Stimulated activated naive CD8-positive, alpha-beta T cell treated with anti-CD3 and anti-CD28 coated beads, Interleukin-15, amount 100 ng/mL, for 72 hours (primary cell): ENCODE measurements at places on chromosomes 1 and 21.
A peak's percentile ranks its signal among the peaks of the same experiment; 100 is the strongest.

GRCh38 chr1:16442941-16443340, 2.4 kb downstream of the NECAP2 start:
- DNase-seq: no peak

DNA sequence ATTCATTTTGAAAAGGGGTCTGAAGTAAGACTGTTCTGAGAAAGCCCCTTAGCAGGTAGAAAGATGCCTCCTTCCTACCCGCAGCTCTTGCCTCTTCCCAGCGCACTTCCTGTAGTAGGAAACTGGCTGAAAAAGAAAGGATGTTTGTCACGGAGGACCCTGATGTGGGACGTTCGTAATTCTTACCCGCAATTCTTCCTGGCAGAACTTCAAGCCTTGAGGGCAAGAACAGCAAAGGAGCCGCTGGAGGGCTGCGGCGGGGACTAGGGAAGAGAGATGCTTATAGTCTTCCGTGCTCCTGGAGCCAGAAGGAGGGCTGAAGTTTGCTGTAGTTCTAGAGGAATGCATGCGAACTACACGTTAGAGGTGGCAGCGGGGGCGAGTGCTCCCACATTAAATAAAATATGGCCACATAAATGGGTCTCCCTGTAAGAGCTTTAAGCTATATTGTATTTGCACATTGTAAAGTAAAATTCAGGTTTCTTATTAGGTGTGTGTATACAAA, 6.3 kb downstream of the C1orf53 start:
- no peak for DNase-seq

DNA sequence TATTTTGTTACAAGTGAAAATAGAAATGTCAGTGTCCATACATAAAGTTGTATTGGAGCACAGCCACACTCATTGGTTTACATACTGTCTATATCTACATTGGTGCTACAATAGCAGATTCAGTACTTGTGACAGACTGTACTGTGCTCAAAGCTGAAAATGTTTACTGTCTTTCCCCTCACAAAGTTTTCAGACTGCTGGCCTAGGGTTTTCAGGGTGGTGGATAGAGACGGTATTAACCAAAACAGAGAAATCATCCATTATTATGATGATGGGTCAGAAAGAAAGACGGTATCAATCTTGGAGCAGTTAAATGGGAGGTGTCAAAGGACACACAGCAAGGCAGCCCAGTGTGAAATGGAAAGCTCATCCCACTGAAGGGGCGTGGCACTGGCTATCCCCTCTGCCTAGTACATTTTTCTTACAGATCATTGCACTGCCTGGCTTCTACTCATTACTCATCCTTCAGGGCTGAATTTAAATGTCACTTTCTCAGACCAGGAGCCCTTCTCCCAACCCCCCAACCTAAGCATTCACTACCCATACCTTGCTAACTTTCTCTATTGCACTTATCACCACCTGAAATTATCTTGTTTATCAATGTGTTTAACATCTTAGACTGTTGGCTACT, 10.2 kb downstream of the JAK1 start:
- DNase-seq: no peak

GRCh38 chr1:102002057-102002456, 5.3 kb upstream of the OLFM3 start:
- DNase-seq: no peak

DNA sequence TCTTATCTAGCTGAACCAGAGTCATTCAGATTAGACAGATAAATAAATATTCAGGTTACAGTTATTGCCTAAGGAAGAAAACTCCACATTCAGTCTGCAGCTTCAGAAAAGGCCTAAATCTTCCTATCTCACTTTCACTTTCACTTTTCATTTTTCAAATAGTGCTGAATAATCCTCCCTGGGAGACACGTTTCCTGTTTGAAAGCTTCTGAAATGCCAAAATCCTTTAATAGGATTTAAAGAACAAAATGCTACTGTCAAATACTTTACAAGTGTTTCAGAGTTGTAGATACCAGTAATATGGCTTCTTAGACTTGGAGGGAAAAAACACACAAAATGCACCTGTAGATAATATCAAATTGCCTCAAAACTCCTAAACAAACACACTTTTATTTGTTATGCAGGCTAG, 3.9 kb downstream of the PSMB2 start:
- DNase-seq: no peak

- no peak for DNase-seq
Measured at GRCh38 chr1:161710560-161710959, 3.5 kb downstream of the FCRLA start.

- DNase-seq: no peak
Measured at GRCh38 chr1:94528299-94528698, 13.3 kb downstream of the F3 start.

- no peak for DNase-seq
Measured at GRCh38 chr1:197384471-197384870, 116.4 kb downstream of the CRB1 start.

- no peak for DNase-seq
Measured at GRCh38 chr1:2628933-2629626, 3.7 kb downstream of the MMEL1 start.

DNA sequence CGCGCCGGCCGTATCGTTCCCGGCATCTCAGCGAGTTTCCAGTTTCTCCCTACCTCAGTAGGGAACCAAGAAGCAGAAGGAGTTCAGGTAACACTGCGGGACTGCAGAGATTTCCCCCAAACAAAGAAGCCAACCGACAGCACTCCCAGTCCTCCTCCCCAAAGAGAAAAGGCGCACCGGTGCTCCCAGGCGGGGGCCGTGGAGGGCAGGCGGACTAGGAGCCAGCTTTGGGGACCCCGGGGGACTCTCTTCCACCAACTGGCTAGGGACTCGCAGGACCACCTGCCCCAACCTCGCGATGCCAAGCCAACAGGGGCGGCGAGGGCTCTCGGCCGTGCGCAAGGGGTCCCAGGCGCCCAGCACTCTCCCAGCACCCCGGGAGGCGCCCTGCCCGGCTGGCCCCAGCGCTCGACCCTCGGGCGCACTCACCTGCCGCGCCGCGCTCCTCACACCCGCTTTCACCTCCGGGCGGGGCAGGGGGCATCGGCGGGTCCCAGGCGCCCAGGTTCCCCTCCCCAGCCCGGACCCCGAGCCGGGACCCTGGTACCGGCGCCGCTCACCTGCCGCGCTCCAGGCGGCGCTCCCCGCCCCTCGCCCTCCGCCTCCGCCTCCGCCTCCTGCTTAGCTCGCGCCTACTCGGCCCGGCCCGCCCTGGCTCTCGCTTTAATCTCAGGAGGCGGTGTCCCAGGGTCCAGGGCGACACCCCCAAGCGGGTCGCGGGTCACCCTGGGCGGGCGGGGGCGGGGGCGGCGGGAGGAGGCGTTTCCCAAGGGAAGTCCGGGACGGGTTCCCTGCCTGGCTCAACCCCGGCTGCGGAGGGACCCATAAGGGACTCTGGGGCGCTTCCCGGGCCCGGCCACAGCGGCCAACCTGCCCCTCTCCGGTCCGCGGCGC, at the start of gene TMPRSS2:
Gene TMPRSS2, minus strand, starts transcription at position 638 of the 894 bp plus-strand sequence. CDS start 10,025 bp downstream, outside the sequence.
- no peak for DNase-seq

DNA sequence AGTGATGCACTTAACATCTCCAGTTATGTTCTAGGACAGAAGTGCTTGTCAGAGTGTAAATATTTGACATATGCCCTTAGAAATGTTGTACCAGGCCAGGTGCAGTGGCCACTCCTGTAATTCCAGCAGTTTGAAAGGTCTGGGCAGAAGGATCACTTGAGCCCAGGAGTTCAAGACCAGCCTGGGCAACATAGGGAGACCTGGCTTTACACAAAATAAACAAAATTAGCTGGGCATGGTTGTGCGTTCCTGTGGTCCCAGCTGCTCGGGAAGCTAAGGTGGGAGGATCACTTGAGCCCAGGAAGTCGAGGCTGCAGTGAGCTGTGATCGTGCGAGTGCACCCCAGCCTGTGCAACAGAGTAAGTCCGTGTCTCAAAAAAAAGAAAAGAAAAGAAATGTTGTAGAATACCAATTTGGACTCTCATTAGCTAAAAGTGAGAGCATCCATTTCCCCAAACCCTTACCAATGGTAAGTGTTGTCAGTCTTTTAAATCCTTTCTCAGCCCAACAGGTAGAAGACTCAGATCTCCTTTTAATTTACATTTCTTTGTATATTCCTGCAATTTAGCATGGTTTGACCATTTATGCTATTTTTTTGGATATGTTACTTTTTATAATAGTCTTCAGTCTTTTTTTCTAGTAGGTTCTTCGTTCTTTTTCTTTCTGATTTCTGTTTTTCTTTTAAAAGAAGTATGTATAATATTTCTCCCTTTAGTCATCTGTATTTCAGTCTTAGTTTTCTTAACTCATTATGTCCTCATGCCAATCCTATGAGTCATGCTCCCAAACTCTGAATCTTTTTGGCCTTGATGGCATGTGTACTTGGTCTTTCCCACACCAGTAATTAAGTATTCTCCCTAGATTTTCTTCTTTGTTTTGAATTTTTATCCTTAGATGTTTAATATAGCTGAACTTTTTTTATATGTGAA, 74.4 kb downstream of the CAMTA1 start:
- no peak for DNase-seq

DNA sequence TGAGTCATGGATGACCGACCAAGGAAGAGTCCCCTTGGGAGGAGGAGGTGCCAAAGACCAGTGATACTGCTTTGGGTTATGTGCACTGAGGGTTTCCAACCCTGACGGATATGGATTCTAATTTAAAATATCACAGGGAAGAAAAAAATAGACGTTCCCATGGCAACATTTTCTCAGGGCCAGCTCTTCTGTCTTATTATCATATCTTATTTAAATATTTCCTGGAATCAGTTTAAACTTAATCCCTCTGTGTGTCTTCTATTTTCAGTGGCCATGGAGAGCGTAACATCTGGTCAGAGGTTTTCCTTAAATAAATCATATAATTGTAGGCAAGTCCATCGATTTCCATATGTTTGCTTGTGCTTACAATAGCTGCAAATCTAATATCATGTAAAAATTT, 205.4 kb upstream of the FMN2 start:
- DNase-seq: no peak

DNA sequence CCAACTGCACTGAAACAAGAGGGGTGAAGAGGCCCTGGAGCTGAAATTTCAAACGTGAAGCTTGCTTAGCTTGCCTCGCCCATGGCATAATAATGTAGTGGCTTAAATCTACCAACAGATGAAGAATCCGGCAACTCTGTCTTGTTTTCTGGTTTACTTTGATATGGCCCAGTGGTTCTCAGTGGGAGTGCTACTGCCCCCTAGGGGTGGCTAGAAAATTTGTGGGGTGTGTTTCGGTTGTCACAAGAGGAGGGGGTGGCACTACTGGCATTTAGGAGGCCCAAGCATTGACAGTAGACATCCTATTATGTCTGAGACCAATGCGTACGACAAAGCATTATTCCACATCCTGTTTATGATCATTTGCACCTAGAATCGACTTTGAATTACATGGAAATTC, 51.9 kb upstream of the C8B start:
- no peak for DNase-seq

GRCh38 chr1:15764269-15764764, 5.7 kb downstream of the FBLIM1 start:
- no peak for DNase-seq

DNA sequence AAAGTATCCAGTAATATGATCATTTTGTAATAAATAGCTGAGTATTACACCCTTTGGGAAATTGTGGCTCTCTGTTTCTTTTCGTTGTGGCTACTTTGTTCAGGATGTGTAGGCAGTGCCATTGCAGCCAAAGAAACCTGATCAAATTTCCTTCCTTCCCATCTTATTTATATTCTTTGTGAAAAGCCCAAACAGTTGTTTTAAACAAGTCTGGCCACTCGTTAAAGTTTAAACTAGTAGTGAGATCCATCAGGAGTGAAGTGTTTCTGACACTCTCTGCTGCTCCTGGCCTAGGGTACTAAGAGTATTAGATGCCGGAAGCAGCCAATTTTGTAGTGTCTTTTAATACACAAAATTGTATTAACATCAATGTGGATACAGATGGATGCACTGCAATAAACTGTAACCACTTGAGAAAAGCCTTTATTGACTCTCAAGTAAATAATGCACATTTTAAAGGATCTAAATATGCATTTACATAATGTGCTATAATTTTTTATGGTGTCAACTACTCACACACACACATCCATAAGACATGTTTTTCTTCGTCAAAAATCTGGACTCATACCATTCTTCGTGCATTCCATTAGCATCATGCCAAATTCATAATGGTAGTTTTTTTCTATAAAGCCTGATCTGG, 317.9 kb downstream of the NFIA start:
- DNase-seq: no peak

DNA sequence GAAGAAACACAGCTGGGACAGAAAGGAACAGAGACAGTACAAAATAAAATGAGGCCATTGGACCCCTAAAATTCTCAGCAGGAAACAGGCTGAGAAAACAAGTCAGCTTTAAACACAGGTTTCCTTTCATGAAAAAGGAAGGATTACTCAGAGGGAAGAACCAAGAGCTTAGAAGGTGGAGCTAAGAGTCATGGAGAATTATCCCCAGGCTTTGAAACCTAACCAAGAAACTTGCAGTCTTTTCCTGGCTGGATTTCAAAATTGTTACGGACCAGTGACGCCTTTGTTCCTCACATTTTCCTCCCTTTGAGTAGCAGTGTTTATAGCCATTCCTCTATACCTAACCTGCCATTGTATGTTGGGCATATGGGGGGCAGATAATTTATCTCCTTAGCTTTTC, 8.8 kb downstream of the HMGB4 start:
- DNase-seq: no peak

- DNase-seq: no peak
Measured at GRCh38 chr1:200124309-200124708, 96.8 kb downstream of the NR5A2 start.

DNA sequence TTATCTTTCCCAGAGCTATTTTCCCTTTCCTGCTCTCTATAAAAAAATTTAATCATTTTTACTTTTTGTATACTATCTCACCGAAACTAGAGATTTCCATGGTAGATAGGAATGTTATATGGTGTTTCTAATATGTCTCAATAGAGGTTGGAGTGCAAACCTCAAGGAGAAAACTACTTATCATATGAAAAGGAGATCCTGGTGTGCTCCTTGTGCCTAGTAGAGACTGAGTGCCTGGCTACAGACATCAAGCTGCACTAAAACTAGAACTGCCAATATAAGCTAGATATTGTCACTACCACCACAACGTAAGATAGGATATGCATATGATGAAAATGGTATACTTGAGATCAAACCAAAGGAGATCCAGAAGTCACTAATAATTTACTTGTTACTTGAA, 67.0 kb downstream of the RGS18 start:
- DNase-seq: no peak

- DNase-seq: no peak
Measured at GRCh38 chr1:22327411-22327810, 124.2 kb upstream of the ZBTB40 start.

DNA sequence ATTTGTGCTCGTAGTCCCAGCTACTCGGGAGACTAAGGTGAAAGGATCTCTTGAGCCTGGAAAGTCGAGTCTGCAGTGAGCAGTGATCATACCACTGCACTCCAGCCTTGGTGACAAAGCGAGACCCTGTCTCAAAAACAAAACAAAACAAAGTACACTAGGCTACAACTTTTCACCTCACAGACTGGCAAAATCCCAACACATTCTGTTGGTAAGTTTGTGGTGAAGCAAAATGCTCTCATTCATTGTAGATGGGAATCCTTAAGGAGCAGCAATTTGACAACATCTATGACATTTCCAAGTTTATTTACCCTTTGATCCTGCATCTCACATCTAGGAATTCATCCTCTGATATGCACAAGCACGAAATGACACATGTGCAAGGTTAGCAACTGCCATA, 20.2 kb upstream of the SLC1A7 start:
- DNase-seq: no peak

- DNase-seq: no peak
Measured at GRCh38 chr1:81225789-81226602, 574.7 kb upstream of the ADGRL2 start.

- DNase-seq: peak; percentile 70
Measured at GRCh38 chr1:44036409-44037139, 5.3 kb upstream of the SLC6A9 start.
